HS-5 (cell line): ENCODE measurements at places on chromosomes 5 and 9.
A peak's percentile ranks its signal among the peaks of the same experiment; 100 is the strongest.

GRCh38 chr9:1208157-1208556 is 158.0 kb downstream of the DMRT2 start:
- peak; percentile 74 for DNase-seq

- DNase-seq: no peak
Measured at GRCh38 chr5:172414531-172415361, 39.6 kb downstream of the SH3PXD2B start.

- DNase-seq: no peak
Measured at GRCh38 chr5:81286059-81286617, 15.2 kb upstream of the ZCCHC9 start.

GRCh38 chr5:163772241-163772640 is 266.8 kb downstream of the MAT2B start:
- DNase-seq: no peak

GRCh38 chr9:4640027-4640426 is 22.1 kb upstream of the PLPP6 start:
- no peak for DNase-seq
